Ovary (tissue), 10 donors: ENCODE measurements at places on chromosomes 6 and 20.

GRCh38 chr6:71082033-71082650 lies 125.3 kb upstream of the B3GAT2 start:
- peak overlapping the region; percentile 20 for H3K4me3 ChIP-seq
- no peaks in the 10 kb centered on the region for H3K27me3 ChIP-seq
- H3K27ac ChIP-seq: no peak overlapping the region
- DNase-seq: no peak

- H3K36me3 ChIP-seq: no peaks in the 10 kb centered on the region
- no peaks in the 10 kb centered on the region for H3K27me3 ChIP-seq
- no peak for DNase-seq
- no peak overlapping the region for H3K4me3 ChIP-seq
Measured at GRCh38 chr20:53750827-53751619, 157.4 kb upstream of the ZNF217 start.

GRCh38 chr6:33080127-33081089 lies 4.6 kb downstream of the HLA-DPB1 start:
- no peaks in the 10 kb centered on the region for H3K27me3 ChIP-seq
- peaks cover 2% of the 10 kb centered on the region for H3K4me1 ChIP-seq
- DNase-seq: peak; percentile 75
- peak overlapping the region; percentile 40 for H3K4me3 ChIP-seq

- no peak overlapping the region for H3K27ac ChIP-seq
- no peak for DNase-seq
- no peaks in the 10 kb centered on the region for H3K4me1 ChIP-seq
- H3K4me3 ChIP-seq: no peak overlapping the region
- H3K36me3 ChIP-seq: no peaks in the 10 kb centered on the region
- no peaks in the 10 kb centered on the region for H3K27me3 ChIP-seq
Measured at GRCh38 chr6:77609106-77609505, 43.7 kb upstream of the MEI4 start.

GRCh38 chr6:99333068-99333467 lies 16.4 kb downstream of the FAXC start:
- no peaks in the 10 kb centered on the region for H3K36me3 ChIP-seq
- H3K27me3 ChIP-seq: no peaks in the 10 kb centered on the region
- no peaks in the 10 kb centered on the region for H3K4me1 ChIP-seq
- H3K27ac ChIP-seq: no peak overlapping the region
- DNase-seq: no peak
- H3K4me3 ChIP-seq: no peak overlapping the region
